Prostate gland (tissue), 2 donors: ENCODE measurements at places on chromosomes 7 and 10. TPM values are rescaled to one million over a fixed set of nuclear protein-coding genes. Genes with fewer than 3 reads are reported as not detected.
A peak's percentile ranks its signal among the peaks of the same experiment; 100 is the strongest.

GRCh38 chr7:30135301-30136116, 723 bp downstream of the MTURN start:
- H3K4me3 ChIP-seq: peak overlapping the region; percentile 69
- no peaks in the 10 kb centered on the region for H3K4me1 ChIP-seq
- H3K27ac ChIP-seq: peak overlapping the region; percentile 92
- H3K36me3 ChIP-seq: no peaks in the 10 kb centered on the region
- DNase-seq: peak; percentile 44

Gene STOX1
- 9.2 TPM for total RNA-seq

- no peaks in the 10 kb centered on the region for H3K36me3 ChIP-seq
- H3K4me1 ChIP-seq: no peaks in the 10 kb centered on the region
- DNase-seq: no peak
- no peaks in the 10 kb centered on the region for H3K27me3 ChIP-seq
- no peak overlapping the region for H3K27ac ChIP-seq
Observed at GRCh38 chr10:117647306-117647705, 104.8 kb downstream of the EMX2 start.

DNA sequence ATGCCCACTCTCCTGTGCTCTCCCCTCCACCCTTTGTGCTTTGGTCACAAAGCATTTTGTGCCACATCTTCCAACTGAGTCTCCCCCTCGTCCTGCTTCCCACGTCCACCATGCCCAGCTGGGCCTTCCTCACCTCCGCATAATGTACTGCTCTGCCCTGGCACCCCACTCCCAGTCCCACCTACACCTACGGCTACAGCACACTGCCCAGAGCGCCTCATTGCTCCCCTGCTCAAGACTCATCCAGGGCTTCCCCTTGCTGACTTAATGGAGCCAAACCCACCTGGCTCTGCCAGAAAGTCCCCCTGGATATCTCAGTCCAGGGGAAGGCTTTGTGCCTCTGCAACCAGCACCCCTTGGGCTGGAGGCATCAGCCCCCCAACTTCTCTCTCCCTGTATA, 299.2 kb upstream of the ZMIZ1 start:
- H3K4me3 ChIP-seq: no peak overlapping the region
- H3K27me3 ChIP-seq: no peaks in the 10 kb centered on the region
- DNase-seq: no peak
- no peaks in the 10 kb centered on the region for H3K36me3 ChIP-seq
- no peaks in the 10 kb centered on the region for H3K4me1 ChIP-seq

Gene CNPY1
- not detected for total RNA-seq
